ENCODE measurements at places on chromosomes 11 and 22. TPM values are rescaled to one million over a fixed set of nuclear protein-coding genes. Genes with fewer than 3 reads are reported as not detected.

Gene C11orf86
- not detected for total RNA-seq

Gene EHF
- total RNA-seq = not detected

Gene TLCD5
- 13.4 TPM for total RNA-seq

Gene SLC17A6
- total RNA-seq = not detected

Gene SYT7
- total RNA-seq = 2.0 TPM

Gene TYR
- total RNA-seq = not detected

Gene MUC15
- total RNA-seq = not detected

Gene MRGPRX3
- total RNA-seq = not detected

Gene FGF4
- total RNA-seq = not detected

Gene PGR
- total RNA-seq = 0.15 TPM

Gene RPLP2
- total RNA-seq = 1,325 TPM

Gene HIKESHI
- total RNA-seq = 58.7 TPM

Gene C22orf15
- total RNA-seq = 2.0 TPM

Gene FADS1
- 442 TPM for total RNA-seq

Gene SLC43A1
- total RNA-seq = 18.4 TPM

Gene ANGPTL5
- not detected for total RNA-seq
